Stimulated activated CD4-positive, alpha-beta T cell treated with anti-CD3 and anti-CD28 coated beads, Interleukin-4, amount 100 ng/mL, for 4 hours (primary cell): ENCODE measurements at places on chromosomes 16 and 17.

DNA sequence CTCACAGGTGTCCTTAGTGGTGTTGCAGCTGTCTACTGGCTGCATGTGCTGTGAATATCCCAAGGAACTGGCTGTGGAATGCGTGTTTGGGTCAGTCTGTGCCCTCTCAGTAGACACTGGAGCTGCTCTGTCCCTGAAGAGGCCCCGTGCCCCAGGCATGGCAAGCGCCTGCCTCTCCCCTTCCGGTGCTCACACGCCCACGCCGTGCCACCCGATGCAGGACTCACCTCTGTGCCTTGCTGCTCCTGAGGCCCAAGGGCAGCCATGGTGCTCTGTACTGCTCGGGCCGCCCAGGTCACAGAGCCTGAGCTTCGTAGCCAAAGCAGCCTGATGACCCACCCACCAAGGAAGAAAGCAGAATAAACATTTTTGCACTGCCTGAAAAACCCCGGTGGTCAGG is 10.0 kb downstream of the RGS11 start:
- no peak for DNase-seq

DNA sequence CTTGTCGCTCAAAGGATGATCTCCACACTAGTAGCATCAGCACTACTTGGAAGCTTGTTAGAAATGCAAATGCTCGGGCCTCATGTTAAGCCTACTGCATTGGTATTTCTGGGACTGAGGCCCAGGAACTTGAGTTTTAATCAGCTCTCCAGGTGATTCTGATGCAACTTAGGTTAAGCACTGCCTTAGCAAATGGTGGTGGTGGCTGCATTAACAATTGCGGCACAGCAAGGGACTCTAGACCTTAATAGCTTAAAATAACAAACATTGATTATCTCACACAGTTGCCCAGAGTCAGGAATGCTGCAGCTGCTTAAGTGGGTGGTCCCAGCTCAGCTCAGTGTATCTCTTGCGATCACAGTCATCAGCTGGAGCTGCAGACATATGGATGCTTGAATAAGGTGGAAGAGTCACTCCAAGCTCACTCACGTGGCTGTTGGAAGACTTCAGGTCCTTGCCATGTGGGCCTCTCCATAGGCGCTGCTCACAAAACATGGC is 25.8 kb downstream of the HS3ST3A1 start:
- DNase-seq = no peak

DNA sequence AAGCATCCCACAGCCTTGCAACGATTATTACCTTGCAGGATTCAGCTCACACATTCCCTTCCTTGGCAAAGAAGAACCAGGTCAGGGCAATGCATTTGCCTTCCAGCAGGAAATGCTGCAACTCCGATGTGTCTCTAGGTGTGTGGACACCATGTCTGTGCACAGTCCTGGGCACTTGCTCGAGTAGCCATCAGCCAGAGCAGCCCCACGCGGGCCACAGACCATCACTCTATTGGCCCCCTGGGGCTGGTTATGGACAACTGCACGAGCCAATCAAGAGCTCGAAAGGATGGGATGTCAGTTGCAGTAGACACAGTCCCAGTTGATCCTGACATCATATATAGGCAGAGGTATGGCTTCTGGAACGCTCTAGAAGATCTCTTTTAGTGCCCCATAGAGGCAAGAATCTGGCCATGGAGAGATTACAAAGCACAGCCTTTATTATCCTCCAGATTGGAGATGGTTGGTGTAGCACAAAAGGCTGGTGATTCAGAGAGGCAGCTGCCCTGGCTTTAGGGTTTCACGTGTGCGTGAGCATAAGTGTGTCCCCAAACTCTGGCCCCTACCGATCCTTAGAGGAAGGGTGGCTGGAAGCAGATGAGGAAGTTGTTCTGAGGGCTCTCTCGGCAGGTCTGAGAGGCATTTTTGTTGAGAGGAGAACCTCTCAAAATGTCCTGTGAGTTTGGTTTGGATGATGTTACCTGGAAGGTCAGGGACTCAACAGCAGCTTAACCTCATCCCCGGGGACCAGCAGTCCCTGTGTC is 403.8 kb downstream of the SEC14L1 start:
- DNase-seq = no peak

DNA sequence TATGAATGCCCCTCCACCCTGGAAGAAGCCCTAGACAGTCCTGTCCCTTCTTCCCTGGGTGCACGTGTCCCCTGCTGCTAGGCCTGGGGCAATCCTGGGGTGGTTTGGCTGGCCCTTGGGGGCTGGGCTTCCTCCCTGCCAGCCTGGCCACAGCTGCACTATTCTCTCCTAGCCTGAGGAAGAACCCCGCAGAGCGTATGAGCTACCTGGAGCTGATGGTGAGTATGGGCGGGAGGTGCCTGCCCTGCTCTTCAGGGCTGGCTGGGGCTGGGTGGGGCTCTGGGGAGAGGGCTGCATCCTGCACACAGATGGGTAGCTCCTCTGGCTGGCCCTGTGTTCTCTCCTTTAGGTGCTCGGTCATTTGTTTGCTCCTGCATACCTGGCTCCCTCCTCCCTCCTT is 28.8 kb downstream of the MAP2K3 start:
- no peak for DNase-seq

- DNase-seq = no peak
These were observed 31.7 kb upstream of the KCNJ2 start for GRCh38 chr17:70137451-70138230.
